KBM-7 (cell line): ENCODE measurements at places on chromosomes 5 and 9.

GRCh38 chr5:37308793-37309192 is 59.6 kb upstream of the CPLANE1 start:
- no peak for DNase-seq

GRCh38 chr5:6734781-6735180 is 21.5 kb downstream of the TENT4A start:
- DNase-seq, result no peak

GRCh38 chr9:92964607-92965060 is 17.3 kb downstream of the FGD3 start:
- DNase-seq, result no peak

- no peak for DNase-seq
Measured at GRCh38 chr9:134709512-134710270, 68.1 kb downstream of the COL5A1 start.

GRCh38 chr5:113678924-113679575 is 165.6 kb downstream of the YTHDC2 start:
- DNase-seq, result peak; percentile 64

DNA sequence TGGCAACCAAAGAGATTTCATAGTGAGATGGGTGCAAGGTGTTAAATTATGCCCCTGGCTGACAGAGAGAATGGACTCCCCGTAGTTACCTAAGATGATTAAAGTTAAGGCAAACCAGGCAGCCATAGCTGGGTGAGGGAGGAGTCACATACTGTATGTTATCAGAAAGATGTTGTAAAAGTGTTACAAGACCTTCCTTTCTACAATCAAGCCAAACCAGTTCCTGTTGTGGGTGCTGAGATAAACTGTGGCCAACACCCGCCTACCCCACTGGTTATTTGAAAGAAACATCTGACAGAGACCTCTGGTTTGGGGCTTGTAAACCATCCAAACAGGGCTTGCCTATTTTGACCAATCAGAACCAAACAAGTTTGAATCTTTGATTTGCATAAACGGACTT is 684.7 kb upstream of the NUDT12 start:
- DNase-seq, result no peak

DNA sequence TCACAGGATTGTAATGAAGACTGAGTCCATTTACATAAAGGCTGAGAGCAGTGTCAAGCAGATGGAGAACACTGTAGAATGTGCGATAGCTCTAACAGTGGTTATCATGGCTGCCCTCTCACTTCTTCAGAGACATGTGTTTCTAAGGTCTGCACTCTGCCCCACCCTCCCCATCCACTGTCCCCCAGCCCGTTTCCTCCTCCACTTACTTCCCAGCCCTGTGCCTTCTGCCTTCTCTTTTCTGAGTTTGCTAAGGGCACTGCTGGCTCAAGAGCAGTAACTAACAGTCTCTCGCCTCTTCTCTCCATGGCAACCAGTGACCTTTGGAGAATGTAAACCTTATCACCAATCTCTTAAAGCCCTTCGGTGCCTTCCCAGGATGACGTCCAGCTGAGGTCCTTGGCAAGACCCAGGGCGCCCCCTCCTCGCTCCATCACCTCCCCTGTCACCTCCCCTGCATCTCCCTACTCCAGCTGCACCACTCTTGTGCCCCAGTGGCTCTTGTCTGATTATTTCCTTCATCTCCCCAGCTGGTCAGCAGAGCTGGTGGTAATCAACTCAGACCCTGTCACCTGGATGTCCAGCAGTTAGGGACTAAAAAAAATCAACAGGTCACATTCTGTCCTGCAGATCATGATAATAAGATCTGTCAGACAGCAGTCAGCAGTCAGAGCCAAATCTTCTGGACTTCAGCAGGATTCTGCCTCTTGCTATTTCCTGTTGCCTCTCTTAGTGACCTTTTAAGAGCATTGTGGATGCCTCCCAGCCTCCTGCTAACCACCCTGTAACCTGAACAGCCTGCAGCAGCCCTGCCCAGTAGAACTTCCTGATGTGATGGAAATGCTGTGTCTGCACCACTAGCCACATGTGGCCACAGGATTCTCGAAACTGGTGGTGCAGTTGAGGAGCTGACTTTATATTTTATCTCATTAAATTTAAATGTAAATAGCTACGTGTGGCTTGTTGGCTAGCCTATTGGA is 9.0 kb downstream of the FXN start:
- peak; percentile 33 for DNase-seq

- peak; percentile 18 for DNase-seq
Measured at GRCh38 chr5:37859805-37860204, 20.0 kb upstream of the GDNF start.

DNA sequence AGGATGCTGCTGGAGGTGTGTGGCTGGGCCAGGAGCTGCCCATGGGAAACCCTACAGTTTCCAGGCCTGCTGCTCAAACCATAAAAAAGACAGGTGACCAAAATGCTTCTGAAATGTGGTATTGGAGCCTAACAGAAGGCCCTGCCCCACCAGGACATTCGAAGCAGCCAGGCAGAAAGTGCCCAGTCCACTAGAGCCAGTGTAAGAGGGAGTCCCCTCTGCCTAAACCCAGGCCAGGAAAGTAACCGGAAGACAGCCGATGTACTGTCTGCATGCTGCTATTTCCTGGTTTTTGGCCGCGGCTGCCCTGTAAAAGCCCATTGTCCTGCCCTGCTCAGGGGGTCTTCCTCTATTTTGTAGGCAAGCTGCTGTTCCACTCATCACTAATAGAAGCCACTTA is 150.7 kb upstream of the IRX2 start:
- no peak for DNase-seq

- DNase-seq, result no peak
Measured at GRCh38 chr9:112535811-112536210, 49.2 kb downstream of the KIAA1958 start.
